ENCODE measurements at places on chromosomes 11 and 22. TPM values are rescaled to one million over a fixed set of nuclear protein-coding genes. Genes with fewer than 3 reads are reported as not detected.

DNA sequence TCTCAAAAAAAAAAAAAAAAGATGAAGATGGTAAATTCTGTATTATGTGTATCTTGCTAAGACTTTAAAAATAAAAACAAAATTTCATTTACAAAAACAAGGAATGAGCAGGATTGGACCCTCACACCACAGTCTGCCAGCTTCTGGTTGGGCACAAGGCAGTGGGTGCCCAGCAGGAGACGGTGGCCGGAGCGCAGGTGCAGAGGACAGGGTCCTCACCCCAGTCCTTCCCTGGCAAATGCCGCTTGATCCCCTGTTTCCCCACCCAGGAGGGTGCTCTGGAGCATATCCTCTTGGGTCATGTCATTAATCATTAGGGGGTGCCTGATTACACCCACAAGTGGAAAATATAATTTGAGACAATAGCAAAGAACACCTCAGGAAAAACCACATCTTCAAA, 31.2 kb downstream of the SHANK2 start:
- no peak for ATAC-seq

TMEM121B gene
- 7.9 TPM for total RNA-seq

TBX1 gene
- total RNA-seq: 0.49 TPM

UPK3A gene
- total RNA-seq: not detected

SLC7A4 gene
- total RNA-seq: 1.5 TPM

- ATAC-seq: peak; percentile 30
Observed at GRCh38 chr11:19767627-19768151, 55.1 kb downstream of the NAV2 start.

DERL3 gene
- total RNA-seq: 0.71 TPM

DNA sequence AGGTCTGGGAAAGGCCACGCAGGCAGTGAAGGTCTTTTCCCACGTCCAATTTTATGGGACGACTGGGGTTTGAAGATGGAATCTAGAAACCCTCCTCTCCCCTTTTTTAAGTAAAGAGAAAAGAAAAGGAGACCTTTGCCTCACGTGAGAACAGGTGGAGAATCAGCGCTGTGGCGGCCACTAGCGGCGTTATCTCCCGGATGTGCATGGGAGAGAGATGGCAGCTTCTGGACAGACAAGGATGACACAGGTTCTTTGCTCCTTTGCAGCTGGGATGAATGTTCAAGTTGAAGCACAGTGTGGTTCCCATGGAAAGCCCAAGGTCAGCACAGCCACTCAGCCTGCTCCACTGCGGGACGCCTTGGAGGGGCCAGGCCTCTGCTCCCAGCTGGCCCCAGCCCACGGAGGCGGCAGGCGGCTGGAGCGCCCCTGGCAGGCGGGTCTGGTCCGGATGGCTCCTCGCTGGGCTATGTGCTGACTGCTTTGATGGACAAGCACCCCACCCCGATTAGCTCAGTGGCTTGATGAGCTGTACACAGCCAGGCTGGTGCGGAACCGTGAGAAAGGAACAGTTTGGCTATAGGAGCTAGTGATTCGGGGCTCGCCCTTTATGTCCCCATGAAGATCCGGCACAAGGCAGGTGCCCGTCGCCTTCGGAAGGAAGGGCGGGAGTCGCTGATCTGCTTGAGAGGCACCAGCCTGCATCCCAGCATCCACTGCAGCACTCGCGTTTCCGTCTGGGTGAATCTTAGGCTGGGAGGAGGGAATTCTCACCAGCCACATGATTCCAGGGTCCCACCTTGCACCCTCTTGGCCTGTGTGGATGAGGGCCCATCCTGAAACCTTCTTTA, 14.5 kb upstream of the BID start:
- no peak for ATAC-seq

DNA sequence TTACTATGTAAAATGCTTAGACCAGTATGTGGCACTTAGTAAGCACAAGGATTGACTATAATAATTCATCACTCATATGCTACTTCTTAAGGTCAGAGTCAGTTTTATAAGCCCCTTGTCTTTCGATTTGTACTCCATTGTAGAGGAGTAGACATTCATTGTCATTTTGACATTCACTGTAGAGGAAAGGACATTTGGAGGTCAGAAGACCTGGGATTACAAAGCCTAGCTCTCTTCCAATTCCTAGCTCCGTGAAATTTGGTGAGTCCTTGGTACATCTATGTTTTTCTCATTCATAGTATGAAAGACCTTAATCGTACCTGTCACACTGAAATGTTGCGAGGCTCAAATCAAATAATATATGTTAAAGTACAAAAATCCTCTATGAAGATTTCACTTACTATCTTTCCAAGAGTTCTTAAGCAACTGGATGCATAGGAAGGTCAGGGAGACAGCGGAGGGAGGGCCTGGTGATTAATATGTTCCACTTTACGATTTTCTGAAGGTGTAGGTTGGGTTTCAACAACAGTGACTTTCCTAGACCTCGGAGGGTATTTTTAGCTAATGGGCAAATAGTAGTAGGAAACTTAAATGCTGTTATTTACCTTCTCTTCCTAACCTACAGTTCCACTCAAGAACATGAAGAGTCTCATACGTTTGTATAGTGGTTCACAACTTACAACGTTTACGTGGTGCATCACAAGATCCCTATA, 1.4 kb upstream of the EMSY start:
- ATAC-seq: no peak

DNA sequence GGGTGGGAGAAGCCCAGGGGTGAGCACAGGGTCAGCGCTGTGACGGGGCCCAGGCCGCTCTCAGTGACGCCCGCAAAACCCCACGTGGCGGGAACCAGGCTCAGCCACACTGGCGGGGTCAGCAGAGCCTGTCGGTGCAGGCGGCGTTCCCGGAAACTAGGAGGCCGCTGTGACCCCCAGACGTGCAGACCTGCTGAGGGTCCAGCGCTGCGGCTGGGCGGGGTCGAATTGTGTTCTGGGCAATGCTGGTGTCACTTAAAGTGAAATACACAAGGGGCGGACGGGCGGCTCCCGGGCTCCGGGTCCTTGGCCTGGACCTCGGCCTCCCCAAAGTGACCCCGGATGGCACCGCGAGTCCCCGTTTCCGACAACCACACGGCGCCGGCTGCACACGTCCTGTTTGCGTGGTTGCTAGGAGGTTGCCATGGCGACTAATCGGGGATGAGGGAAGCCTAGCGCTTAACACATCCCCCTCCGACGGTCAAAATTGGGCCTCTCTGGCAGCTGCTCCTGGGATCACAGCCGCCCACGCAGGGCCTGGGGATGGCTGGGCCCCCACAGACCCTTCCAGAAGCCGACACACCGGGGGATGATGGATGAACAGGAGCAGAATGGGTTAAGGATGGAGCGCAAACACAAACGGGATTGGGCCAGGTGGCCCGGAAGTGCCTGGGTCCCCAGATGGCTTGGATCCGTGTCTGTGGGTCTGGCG, 81.7 kb upstream of the PRR5 start:
- peak; percentile 69 for ATAC-seq

TBX10 gene
- total RNA-seq: 0.98 TPM

DNA sequence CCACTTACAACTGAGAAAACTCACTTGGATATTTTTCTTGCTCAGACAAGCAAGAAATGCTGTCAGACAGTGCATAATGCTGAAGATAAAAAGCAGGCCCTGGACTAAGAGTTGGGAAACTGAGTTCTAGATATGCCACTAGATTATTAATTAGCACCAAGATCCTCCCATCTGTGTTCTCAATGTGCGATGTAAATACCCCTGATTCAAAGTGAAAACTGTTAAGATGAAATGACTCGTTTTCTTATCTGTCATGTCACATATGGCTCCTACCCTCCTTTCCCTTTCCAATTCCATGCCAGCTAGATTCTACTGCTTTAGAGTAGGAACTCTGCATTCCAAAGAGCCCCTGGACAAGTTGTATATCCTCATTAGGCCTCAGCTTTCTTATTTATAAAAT, 88.9 kb upstream of the CLNS1A start:
- ATAC-seq: no peak

KCNJ1 gene
- total RNA-seq: 0.09 TPM

DNA sequence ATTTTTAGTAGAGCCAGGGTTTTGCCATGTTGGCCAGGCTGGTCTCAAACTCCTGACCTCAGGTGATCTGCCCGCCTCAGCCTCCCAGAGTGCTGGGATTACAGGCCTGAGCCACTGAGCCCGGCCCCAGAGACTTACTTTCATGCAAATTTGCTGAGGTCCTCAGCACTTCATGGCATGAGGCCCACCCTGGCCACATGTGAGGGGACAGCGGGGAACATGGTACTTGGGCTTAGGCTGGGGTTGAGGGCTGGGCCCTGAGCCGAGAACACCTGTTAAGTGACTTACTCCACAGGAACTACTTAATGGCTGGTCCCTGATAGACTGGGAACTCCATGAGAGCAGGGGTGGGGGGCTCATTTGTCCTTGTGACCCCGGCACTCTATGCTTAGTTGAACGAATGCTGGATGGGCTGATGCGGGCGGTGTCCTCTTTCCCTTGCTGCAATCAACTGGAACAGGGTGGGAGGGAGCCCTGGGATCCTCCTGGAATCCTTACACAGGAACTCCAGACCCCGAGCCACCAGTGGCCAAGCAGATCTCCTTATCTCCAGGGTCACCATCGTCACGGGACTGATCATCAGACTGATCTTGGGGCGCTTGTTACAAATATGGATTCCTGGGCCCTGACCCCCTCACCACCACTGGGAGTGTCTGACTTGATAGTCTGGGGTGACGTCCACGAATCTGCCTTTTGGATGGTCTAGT, 1.0 kb downstream of the VSIG10L2 start:
- no peak for ATAC-seq

DNA sequence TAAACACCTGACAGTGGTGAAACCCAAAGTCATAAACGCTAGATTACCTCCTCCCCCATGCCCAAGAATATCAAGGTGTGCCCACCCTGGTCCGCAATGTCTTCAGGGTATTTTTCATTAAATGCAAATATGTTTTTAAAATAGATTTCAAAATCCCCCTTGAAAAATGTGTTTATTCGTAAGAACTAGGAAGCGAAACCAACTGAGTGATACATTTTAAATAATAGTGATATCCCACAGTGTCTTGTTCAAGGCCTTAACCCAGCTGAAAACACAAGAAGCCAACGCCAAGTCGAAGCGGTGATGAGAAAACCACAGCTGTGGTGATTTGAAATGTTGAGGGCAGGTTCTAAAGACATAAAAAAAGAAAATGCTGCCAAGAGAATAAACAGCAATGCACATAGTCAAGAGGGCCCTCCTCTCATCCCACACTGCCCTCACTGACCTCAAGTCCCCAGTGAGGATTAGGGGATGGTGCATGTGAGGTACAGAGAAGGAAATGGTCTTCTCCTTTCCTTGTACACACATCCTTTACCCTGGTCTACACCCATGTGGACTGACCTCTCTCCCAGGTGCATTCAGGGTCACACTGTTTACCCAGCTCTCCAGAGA, 25.5 kb downstream of the KCNJ1 start:
- ATAC-seq: no peak

DNA sequence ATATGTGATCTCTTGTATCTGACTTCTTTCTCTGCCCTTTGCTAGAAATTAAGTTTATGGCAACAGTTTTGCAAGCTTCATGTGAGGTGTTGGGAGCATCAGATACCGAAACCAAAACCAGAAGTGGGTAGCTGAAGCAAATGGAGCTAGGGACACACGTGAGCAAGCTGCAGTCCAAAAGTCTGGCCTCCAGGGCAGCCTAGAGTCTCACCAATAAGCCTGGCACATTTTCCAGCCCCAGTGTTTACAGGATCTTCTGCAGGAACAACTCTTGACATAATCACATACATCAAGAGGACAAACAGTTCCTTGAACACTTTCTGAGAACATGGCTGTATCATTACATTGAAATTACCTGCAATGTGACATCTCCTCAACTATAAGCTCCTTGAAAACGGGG, 114.1 kb downstream of the LARGE1 start:
- ATAC-seq: no peak

GRCh38 chr11:11513422-11513821, 108.4 kb downstream of the GALNT18 start:
- ATAC-seq: no peak

OR8G1 gene
- not detected for total RNA-seq

PATE2 gene
- 0.36 TPM for total RNA-seq

ENTHD1 gene
- 1.6 TPM for total RNA-seq

KIAA1671 gene
- total RNA-seq: 5.1 TPM

GRCh38 chr11:104836691-104837090, 61.6 kb downstream of the CASP12 start:
- ATAC-seq: no peak

GRCh38 chr11:64141081-64141783, 24.7 kb downstream of the MACROD1 start:
- no peak for ATAC-seq

GRCh38 chr11:46963844-46964243, 27.3 kb downstream of the CSTPP1 start:
- no peak for ATAC-seq

GRCh38 chr11:114019574-114019973, 39.9 kb upstream of the ZBTB16 start:
- no peak for ATAC-seq

KRTAP5-7 gene
- 0.37 TPM for total RNA-seq

OR5A1 gene
- total RNA-seq: not detected

- ATAC-seq: peak; percentile 42
Observed at GRCh38 chr22:47032091-47032943, 269.9 kb downstream of the TBC1D22A start.

SLC35F2 gene
- total RNA-seq: 5.4 TPM

DNA sequence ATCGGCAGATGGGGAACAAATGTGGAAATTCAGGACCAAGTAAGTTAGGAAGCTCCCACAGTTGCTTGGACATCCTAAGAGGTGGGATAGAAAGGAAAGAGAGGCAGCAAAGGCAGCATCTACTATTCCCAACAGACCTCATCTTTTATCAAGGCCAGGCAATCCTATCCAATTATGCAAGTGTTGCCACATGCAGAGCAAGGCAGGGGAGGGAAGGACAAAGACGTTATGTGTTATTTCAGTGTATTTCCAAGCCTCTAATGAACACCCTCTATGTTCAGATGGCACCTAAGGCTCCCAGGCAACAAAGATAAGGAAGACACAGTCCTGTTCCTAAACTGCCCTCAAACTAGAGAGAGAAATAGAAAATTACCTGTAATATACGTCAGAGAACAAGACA, 9.2 kb downstream of the TIGD3 start:
- no peak for ATAC-seq

- no peak for ATAC-seq
Observed at GRCh38 chr11:43467958-43468357, 109.2 kb downstream of the TTC17 start.

All from motor neuron (in vitro differentiated cells).